SK-N-SH (cell line): ENCODE measurements at places on chromosomes 16 and 17. TPM values are rescaled to one million over a fixed set of nuclear protein-coding genes. Genes with fewer than 3 reads are reported as not detected.

Gene OR2C1
- not detected in 2 replicates for polyA plus RNA-seq

Gene ARHGAP27
- 2.1 and 4.3 TPM in 2 replicates for polyA plus RNA-seq

Gene GRB7
- polyA plus RNA-seq: not detected in 2 replicates

DNA sequence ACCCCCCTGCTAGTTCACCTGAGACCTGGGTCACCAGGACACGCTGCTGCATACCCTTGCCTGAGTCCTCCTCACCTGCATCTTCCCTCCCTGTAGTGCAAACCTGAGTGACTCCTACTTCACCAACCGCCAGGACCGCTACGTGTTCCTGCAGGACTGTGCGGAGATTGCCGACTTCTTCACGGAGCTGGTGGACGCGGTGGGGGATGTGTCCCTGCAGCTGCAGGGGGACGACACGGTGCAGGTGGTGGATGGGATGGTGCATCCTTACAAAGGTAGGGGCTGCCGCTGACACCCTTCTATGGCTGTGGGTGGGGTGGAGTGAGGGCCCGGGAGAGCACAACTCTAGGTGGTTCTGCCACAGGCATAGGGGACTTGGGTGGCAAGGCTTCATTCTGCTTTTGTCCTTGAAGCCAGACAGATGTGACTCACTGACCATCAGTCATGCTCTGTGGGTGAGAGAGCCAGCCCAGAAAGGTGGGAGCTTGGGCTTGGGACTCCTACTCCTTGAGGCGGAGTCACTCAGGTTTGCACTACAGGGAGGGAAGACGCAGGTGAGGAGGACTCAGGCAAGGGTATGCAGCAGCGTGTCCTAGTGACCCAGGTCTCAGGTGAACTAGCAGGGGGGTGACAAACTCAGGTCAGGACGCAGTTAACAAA lies 22.3 kb downstream of the PGS1 start:
- DNase-seq: no peak

- DNase-seq: no peak
Measured at GRCh38 chr17:2040219-2040827, 1.5 kb upstream of the OVCA2 start.

DNA sequence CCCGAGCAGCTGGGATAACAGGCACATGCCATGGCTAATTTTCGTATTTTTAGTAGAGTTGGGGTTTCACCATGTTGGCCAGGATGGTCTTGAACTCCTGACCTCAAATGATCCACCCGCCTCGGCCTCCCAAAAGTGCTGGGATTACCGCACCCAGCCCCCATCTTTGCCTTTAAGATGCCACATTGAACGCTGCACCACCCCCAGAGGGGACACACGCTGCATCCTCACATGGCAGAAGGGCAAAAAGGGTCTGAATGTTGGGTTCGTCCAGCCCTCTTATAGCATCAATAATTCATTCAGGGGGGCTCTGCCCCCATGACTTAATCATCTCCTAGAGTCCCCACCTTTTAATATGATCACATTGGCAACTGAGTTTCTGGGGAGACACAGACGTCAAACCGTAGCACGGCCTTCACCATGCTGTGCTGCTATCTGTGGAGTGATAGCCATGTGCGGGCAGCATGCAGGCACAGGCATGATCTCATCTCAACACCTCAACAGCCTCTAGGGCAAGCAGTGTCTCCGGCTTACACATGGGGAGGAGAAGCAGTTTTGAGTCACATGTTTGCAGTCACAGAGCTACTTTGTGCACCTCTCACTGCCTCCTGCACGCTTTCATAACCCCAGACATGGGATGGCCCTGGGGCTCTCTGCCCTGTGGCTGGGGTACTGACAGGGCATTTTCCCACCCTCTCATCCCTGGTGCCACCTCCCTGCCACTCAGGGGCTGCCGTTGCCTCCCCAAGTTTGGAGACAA lies 30.0 kb downstream of the IL21R start:
- no peak for DNase-seq

GRCh38 chr17:80612997-80613731 lies 68.5 kb downstream of the RPTOR start:
- no peak for DNase-seq

- DNase-seq: peak; percentile 80
Measured at GRCh38 chr16:566475-567372, at the start of gene NHLRC4. NHLRC4 (plus strand) TSS chr16:567005; CDS start chr16:568048, 1,043 bp downstream.

DNA sequence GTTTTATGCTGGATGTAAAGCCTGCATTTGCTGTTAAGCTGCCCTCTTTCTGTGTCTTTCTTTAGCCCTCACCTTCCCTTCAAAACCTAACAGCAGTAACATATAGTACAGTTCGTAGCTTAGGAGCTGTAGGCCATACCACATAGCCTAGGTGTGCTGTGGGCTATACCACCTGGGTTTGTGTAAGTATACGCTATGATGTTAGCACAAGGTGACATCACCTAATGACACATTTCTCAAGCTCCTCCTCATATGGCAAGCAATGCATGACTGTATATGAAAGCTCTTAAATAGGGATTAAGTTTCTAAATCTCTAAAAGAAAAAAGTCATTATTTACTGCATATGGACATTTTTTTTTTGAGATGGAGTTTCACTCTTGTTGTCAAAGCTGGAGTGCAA lies 57.8 kb upstream of the TMEM97 start:
- DNase-seq: no peak

DNA sequence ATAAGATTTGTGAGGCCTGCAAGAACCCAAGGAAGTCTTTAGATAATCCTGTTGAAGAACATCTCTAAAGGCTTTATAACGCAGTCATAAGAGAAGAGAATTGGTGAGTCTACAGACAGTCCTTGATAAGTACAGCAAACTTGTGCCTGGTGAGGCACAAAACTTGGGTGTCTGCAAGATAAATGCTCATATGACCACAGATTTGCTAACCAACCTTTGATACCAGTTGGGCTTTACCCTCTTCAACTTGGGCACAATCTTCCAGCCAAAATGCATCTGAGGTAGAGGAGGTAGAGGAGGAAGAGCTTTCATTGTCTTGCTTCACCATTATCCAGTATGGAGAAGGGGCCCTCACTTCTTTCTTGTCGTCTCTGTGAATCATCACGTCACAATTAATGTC lies 16.9 kb downstream of the PDZD9 start:
- DNase-seq: no peak

Gene RHBDL1
- 4.1 and 6.8 TPM in 2 replicates for polyA plus RNA-seq

Gene GPRC5C
- not detected in 2 replicates for polyA plus RNA-seq

DNA sequence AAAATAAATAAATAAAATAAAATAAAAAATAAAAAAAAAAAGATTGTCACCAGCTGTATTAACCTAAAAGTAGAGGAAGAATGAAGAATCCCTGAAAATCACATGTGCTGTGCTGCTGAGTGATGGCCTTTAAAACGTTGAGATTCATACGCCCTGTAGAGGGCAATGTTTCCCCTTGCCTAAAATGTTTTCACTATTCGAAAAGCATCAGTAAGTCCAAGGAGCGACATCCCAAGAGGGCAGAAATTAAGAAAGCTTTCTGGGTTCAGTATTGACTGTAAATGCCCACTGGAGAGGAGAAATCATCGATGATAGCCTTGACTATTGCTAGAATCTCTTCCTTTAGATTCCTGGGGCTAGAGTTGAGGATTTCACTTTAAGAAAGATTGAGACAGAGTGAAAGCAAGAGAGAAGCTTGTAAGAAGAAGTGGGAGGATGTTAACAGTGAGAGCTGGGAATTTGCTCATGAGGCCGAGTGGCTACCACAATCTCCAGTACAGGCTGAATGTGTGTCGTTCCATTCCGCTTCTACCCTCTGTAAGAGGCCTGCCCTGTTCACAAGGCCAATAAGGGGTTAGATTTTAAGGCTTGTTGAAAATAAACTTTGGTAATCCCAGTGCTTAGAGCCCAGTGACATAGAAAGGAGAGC lies 170.8 kb upstream of the FAM20A start:
- DNase-seq: peak; percentile 52

Gene IGFALS
- 0.02 and 0.03 TPM in 2 replicates for polyA plus RNA-seq

Gene ADGRG3
- not detected in 2 replicates for polyA plus RNA-seq

GRCh38 chr16:78242239-78242630 lies 142.8 kb downstream of the WWOX start:
- no peak for DNase-seq

- no peak for DNase-seq
Measured at GRCh38 chr16:89275284-89275584, 57.7 kb downstream of the ZNF778 start.

Gene RND2
- 8.9 and 10.5 TPM in 2 replicates for polyA plus RNA-seq

DNA sequence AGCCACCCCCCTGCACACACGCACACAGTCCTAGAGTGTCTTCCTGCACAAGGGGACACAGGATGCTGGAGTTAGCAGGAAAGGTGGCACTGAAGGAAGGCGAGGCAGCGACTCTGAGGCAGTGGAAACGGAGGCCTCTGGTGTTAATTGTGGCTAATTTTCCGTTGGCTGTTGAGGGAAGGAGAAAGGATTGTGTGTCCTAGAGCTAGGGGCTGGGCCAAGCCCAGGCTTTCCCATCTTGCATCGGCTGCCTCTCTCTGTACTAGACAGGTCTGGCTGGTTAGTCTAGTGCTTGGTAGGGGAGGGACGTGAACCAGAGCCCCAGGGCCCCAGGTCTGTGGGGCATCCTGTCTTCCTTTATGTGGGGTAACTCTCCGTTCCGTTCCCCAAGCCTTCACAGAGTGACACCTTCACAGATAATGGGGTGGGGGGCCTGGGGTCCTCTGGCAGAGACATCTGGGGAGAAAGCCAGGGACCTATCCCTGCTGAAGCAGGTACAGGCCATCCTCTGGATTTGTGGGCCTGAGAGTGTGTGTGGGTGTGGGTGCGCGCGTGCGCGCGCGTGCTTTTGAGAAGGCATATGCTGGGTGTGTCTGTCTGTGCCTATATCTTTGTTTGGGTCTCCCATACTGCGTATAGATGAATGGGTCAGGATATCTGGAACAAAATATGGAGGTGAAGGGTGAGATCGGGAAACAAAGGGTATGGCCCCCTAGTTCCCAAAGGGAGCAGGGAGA lies at the start of gene CHD3:
TSS of gene CHD3 (plus strand) at position 606 of the 737 bp plus-strand sequence. CDS start 212 bp downstream, outside the sequence.
- no peak for DNase-seq

- DNase-seq: no peak
Measured at GRCh38 chr16:82741073-82741615, 114.4 kb downstream of the CDH13 start.

- no peak for DNase-seq
Measured at GRCh38 chr17:54408731-54409130, 491.9 kb upstream of the TOM1L1 start.

- peak; percentile 33 for DNase-seq
Measured at GRCh38 chr16:68345958-68346635, 35.3 kb downstream of the PRMT7 start.

Gene CD7
- polyA plus RNA-seq: 0.07 TPM in 1 of 2 replicates, not detected in the other

DNA sequence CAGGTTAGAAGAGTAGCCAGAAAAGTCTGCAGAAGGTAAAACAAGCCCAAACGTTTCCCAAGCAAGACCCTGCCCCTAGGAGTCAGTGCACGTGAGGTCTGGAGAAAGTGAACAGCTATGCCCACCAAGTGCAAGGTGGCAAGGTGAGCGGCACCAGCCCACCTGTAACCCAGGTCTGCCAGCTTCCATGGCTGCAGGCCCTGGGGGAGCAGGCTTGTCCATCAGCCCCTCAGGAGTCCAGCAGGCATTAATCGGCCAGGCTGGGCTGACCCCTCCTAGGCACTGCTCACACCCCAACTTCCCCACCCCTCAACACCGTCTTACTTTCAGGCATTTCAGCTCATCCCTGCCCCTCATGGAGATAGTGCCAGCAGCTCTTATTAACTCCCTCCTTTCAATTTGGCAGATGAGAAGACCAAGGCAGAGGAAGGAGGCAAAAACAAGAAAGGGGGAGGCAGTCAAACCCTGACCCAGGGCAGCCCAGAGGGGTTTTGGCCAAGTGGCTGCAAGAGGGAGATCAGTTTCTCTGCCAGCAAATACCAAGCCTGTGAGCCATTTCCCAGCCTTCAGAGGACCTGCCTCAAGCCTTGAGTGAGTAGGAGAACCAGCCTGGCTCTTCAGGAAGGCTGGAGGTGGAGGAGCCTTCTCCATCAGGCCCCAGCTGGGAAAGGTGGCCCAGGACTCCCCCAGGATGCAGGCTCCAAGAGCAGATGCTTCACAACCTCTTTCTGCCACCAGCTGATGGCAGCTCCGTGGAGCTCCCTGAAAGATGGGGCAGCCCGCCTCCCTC lies 14.7 kb downstream of the BEAN1 start:
- no peak for DNase-seq

DNA sequence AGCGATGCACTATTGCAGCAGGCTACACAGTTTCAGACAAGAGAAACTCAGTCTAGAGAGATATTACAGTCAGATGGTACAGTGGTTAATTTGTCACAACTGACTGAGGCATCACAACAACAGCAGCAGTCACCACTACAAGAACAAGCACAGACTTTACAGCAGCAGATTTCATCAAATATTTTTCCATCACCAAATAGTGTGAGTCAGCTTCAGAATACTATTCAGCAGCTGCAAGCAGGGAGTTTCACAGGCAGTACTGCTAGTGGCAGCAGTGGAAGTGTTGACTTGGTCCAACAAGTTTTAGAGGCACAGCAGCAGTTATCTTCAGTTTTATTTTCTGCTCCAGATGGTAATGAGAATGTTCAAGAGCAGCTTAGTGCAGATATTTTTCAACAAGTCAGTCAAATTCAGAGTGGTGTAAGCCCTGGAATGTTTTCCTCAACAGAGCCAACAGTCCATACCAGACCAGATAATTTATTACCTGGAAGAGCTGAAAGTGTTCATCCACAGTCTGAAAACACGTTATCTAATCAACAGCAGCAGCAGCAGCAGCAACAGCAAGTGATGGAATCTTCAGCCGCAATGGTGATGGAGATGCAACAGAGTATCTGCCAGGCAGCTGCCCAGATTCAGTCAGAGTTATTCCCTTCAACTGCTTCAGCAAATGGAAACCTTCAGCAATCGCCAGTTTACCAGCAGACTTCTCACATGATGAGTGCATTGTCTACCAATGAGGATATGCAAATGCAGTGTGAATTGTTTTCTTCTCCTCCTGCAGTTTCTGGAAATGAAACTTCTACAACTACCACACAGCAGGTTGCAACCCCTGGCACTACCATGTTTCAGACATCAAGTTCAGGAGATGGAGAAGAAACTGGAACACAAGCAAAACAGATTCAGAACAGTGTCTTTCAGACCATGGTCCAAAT lies 34.1 kb downstream of the NQO1 start:
- DNase-seq: no peak

DNA sequence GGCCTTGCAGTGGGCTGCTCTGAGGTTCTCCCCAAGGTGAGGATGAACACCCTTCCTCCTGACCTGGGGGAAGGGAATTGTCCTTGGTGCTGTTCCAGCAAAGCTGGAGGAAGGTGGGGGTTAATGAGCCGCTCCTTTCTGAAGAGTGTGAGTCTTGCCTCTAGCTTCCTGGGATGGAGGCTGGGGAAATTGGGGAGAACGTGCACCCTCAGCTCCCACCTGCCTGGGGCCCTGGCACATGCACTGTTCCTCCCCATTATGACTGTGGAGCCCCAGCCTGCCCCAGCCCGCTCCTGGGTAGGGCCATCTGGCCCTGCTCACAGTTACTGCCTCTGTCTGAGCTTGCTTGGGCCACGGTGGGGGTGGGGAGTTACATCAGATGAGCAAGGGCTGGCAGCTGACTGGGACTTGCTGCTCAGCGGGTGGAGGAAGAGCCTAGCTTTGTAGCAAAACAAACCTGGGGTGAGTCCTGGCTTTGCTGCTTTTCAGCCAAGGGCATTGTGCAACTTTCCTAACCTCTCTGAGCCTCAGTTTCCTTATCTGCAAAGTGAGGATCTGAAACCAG lies 11.1 kb downstream of the TNS4 start:
- peak; percentile 89 for DNase-seq

- peak; percentile 56 for DNase-seq
Measured at GRCh38 chr16:15856901-15857698, at the start of gene MYH11. MYH11 (minus strand) TSS chr16:15857028; CDS start chr16:15838252, 18,776 bp downstream.
